ENCODE measurements at places on chromosomes 11 and 22.

- H3K4me1 ChIP-seq = no peaks in the 10 kb centered on the region
- H3K4me3 ChIP-seq = no peak overlapping the region
- no peaks in the 10 kb centered on the region for H3K27me3 ChIP-seq
Measured at GRCh38 chr22:19932367-19933206, 9.0 kb upstream of the COMT start.

GRCh38 chr11:32029721-32030120 lies 61.2 kb upstream of the RCN1 start:
- no peak for DNase-seq
- no peak overlapping the region for H3K4me3 ChIP-seq
- H3K36me3 ChIP-seq = no peaks in the 10 kb centered on the region
- H3K4me1 ChIP-seq = no peaks in the 10 kb centered on the region

GRCh38 chr11:114275280-114275679 lies 20.9 kb upstream of the NNMT start:
- H3K36me3 ChIP-seq = peaks cover 26% of the 10 kb centered on the region
- no peaks in the 10 kb centered on the region for H3K27me3 ChIP-seq
- H3K27ac ChIP-seq = no peak overlapping the region
- no peak for DNase-seq
- peaks cover 9% of the 10 kb centered on the region for H3K4me1 ChIP-seq
- no peak overlapping the region for H3K4me3 ChIP-seq

DNA sequence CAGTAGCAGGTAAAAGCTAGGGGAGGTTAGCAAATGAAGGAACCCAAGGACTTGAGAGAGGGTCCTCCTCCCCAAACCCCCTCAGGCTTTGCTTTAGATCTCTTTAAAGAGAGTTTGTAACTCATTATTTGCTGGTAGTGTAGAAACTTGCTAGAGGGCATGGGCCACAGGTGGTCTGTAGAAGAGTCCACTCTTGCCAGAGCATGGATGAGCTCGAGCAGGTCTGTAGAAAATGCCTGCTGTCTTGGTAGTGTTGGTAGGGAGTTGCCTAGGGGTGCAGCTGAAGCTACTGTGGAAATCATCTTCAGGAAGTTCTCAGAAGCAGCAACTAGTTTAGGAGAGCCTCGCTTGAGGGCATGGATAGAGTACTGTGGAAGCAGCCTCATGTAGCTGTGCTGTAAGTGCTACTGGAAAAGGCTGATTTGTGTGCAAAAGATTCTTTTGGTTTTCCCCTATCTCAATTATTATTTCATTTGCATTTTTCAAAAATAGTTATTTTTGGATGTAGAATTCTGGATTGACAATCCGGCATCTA lies 104.3 kb downstream of the TMEM135 start:
- H3K36me3 ChIP-seq = peaks cover 5% of the 10 kb centered on the region
- no peaks in the 10 kb centered on the region for H3K4me1 ChIP-seq
- no peaks in the 10 kb centered on the region for H3K27me3 ChIP-seq
- no peak for DNase-seq
- no peak overlapping the region for H3K4me3 ChIP-seq

- no peak for DNase-seq
- no peak overlapping the region for H3K4me3 ChIP-seq
Measured at GRCh38 chr11:106276859-106277436, 199.5 kb downstream of the AASDHPPT start.

DNA sequence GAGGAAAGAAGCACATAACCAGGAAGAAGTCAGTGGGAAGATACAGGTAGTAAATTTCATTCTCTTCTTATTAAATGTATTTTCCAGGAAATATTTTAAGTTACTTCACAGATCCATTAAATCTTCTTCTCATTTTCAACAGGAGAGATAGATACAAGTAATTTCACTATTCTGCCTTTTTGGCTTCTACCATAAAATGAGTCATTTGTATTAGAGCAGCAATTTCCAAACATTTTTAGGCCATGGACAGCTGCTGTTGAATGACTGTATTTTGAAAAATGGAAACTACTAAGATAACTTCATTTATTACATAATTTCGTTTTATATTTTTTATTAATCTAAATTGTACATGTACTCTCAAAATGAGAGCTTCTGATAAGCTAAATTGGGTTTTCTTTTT lies 809.6 kb upstream of the API5 start:
- no peak overlapping the region for H3K4me3 ChIP-seq
- no peaks in the 10 kb centered on the region for H3K27me3 ChIP-seq
- DNase-seq = no peak
- H3K27ac ChIP-seq = no peak overlapping the region
- H3K4me1 ChIP-seq = no peaks in the 10 kb centered on the region
- no peaks in the 10 kb centered on the region for H3K36me3 ChIP-seq

DNA sequence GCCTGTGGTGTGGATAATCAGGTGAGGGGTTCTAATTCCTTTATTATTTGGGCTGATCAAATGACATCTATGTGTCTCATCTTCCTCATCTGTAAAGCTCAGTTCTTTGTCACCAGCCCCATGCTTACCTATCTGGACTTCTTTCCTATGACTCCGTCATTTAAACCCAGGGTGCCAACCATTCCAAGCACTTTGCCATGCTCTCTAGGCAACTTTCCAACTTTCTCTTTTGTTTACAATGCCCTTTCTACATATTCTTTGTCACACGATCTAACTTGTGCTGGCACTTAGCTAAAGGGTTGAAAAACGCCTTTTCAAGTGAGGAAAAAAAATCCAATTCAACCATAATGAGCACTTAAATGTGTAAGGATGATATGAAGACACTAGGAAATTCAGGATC lies 27.9 kb downstream of the EXPH5 start:
- no peaks in the 10 kb centered on the region for H3K36me3 ChIP-seq
- peaks cover 13% of the 10 kb centered on the region for H3K4me1 ChIP-seq
- no peak overlapping the region for H3K27ac ChIP-seq
- DNase-seq = no peak
- H3K4me3 ChIP-seq = no peak overlapping the region

DNA sequence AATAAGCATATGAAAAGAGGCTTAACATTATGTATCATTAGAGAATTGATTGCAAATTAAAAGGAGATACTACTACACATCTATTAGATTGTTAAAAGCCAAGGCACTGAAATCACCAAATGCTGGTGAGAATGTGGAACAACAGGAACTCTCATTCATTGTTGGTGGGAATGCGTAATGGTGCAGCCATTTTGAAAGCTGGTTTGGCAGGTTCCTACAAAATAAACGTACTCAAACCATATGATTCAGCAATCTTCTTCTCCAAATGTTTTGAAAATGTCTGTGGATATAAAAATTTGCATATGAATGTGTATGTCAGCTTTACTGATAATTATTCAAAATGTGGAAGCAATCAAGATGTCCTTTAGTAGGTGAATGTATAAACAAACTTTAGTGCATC lies 176.4 kb upstream of the PLET1 start:
- no peak overlapping the region for H3K27ac ChIP-seq
- no peak for DNase-seq
- H3K36me3 ChIP-seq = no peaks in the 10 kb centered on the region
- H3K4me3 ChIP-seq = no peak overlapping the region
- no peaks in the 10 kb centered on the region for H3K4me1 ChIP-seq
- H3K27me3 ChIP-seq = no peaks in the 10 kb centered on the region

- no peak overlapping the region for H3K4me3 ChIP-seq
- H3K36me3 ChIP-seq = peaks cover 38% of the 10 kb centered on the region
- H3K27ac ChIP-seq = no peak overlapping the region
- peaks cover 31% of the 10 kb centered on the region for H3K27me3 ChIP-seq
- peaks cover 19% of the 10 kb centered on the region for H3K4me1 ChIP-seq
Measured at GRCh38 chr11:60921777-60922335, 2.4 kb upstream of the TMEM132A start.

DNA sequence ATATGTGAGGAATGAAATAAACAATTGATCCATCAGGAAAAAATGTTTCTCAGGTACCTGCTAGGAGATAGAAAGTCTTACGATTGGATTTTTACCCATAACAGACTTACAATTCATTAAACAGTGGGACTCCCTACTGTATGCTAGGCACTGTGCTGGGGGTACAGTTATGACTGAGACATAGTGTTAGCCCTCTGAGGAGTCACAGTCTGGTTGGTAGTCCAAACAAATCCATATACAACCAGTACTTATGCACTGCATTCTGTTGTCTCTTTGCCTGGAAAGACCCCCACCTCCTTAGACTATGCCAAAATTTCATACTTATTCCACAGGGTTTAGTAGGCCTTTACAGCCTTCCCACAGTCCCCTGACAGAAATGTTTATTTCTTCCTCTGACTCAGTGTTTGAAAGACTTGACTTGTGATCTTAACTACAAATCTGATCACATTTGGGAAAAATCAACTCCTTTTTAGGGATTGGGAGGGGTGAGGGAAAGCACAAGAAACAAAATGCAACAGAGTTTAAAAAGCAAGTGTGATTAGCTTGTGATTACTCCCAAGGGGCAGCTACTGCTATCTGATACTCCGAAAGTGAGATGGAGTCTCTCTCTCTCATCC lies 69.4 kb upstream of the HORMAD2 start:
- H3K4me1 ChIP-seq = no peaks in the 10 kb centered on the region
- H3K36me3 ChIP-seq = peaks cover 64% of the 10 kb centered on the region
- DNase-seq = no peak
- H3K4me3 ChIP-seq = no peak overlapping the region
- H3K27me3 ChIP-seq = no peaks in the 10 kb centered on the region
- H3K27ac ChIP-seq = no peak overlapping the region

GRCh38 chr11:59284773-59285129 lies 72.0 kb upstream of the MPEG1 start:
- H3K27me3 ChIP-seq = peaks cover 11% of the 10 kb centered on the region
- H3K36me3 ChIP-seq = no peaks in the 10 kb centered on the region
- no peak overlapping the region for H3K27ac ChIP-seq
- DNase-seq = no peak
- no peak overlapping the region for H3K4me3 ChIP-seq

DNA sequence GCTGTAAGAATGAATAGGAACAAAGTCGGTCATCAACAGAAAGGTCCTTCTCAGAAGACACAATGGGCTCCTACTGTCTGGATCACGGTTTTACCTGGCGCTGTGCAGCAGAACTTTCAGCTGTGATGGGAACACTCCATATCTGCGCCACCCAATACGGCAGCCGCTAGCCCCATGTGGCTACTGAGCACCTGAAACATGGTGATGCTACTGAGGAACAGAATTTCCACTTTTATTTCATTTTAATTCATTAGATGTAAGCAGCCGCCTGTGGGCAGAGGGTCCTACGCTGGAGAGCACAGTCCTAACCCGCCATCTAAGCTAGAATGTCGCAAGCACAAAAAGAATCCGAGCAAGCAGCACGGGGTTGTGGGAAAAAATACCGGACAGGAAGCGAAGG lies 2.7 kb downstream of the SULT4A1 start:
- H3K36me3 ChIP-seq = no peaks in the 10 kb centered on the region
- DNase-seq = no peak
- no peak overlapping the region for H3K4me3 ChIP-seq
- H3K27ac ChIP-seq = no peak overlapping the region

Data from tibial artery (tissue), 4 donors.